Brain (organoid and tissue), 16 donors: ENCODE measurements at places on chromosomes 16 and 17.

GRCh38 chr17:17740615-17741348, 59.5 kb downstream of the RAI1 start:
- DNase-seq = peak; percentile 68

- DNase-seq = no peak
Measured at GRCh38 chr17:9355846-9356245, 219.8 kb downstream of the STX8 start.

DNA sequence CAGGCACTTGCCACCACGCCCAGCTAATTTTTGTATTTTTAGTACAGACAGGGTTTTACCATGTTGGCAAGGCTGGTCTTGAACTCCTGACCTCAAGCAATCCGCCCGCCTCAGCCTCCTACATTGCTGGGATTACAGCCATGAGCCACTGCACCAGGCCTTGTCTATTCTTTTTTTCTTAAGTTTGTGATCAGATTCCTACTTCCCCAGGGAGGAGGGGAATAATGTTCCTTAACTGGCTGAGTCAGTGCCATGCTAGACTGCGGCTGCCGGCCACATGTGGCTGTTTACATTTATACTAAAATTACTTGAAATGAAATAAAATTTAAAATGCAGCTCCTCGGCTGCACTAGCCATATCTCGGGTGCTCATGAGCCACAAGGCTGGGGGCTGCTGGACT, 27.8 kb upstream of the USP36 start:
- no peak for DNase-seq

GRCh38 chr16:54285414-54286089, 1.0 kb downstream of the IRX3 start:
- peak; percentile 55 for DNase-seq

DNA sequence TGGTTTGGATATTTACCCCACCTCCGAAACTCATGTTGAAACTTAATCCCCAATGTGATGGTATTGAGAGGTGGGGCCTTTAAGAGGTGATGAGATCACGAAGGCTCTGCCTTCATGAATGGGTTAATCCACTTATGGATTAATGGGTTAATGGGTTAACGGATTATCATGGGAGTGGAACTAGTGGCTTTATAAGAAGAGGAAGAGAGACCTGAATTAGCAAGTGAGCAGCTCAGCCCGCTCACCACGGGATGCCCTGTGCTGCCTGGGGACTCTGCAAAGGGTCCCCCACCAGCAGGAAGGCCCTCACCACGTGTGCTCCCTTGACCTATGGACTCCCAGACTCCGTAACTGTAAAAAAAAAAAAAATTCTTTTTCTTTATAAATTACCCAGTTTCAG, 16.5 kb upstream of the GPRC5B start:
- DNase-seq = no peak

DNA sequence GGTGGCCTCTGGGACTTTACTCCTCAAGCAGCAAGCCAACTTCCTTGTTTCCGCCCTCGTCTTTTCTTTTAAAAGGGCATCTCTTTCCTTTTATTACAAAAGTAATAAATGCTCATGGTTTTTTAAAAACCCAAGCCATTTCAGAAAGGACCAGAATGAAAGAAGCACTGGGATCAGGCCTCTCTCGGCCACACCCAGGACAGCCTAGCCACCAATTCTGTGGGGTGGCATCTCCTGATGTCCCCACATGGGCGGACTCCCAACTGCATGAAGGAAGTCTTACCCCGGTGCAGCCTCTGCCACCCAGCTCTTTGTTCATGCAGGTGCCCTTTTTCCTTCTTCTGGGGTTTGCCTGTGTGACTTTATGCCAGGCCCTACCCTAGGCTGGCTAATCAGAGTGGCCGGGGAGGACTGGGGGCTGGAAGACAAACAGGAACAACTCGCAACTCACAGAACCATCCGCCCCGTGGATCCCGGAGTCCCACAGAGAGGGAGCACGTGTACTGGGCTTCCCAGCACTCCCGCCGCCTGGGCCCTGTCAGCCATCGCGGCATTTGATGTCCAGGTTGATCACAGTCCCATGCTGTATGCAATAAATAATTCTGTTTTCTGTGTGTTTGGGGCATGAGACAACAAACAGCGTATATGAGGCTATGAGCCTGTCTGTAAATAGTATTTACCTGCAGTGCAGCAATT, 2.6 kb upstream of the RASD1 start:
- DNase-seq = no peak

DNA sequence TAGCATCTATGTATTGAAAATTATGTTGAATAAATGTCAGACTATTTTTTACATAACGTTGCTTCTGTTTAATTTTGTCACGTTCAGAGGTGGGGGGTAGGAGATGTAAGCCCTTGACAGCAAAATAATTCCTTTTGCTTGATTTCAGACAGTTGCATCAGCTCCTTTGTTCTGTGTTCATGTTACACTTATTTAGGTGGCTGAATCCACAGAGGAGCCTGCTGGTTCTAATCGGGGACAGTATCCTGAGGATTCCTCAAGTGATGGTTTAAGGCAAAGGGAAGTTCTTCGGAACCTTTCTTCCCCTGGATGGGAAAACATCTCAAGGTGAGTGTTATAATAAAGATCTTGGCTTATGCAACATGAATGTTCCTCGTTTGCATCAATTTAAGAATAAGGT, 4.5 kb downstream of the HERPUD1 start:
- no peak for DNase-seq

DNA sequence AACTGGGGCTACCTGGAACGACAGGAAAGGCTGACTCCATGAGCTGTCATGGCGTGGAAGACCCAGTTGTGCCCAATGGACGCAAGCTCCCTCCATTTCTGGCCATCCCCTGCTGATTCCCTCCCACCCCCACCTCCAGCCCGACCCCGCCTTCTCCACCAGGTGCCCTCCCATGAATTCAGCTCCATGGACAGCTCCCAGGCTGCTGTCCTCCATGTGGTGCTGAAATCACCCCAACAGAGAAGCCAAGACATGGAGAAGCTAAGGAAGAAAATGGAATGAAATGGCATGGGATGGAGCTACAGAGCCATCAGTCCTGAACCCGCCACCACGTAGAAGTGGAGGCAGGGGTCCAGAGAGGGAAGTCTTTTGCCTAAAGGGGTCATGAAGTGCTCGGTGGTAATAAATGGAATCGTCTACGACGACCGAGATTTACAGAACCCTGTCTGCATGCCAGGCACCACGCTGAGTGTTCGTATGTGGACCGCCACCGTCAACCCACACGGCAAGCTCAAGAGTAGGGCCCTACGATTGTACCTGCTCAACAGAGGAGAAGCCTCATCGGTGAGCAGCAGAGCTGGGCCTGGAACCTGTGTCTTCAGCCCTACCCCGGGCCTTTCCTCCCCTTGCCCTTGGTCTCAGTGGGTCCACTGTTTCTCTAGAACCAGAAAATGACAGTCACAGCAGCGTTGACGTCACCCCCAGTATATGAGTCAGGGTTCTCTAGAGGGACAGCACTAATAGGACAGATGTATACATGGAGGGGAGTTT, 9.3 kb upstream of the ZC3H18 start:
- DNase-seq = no peak

DNA sequence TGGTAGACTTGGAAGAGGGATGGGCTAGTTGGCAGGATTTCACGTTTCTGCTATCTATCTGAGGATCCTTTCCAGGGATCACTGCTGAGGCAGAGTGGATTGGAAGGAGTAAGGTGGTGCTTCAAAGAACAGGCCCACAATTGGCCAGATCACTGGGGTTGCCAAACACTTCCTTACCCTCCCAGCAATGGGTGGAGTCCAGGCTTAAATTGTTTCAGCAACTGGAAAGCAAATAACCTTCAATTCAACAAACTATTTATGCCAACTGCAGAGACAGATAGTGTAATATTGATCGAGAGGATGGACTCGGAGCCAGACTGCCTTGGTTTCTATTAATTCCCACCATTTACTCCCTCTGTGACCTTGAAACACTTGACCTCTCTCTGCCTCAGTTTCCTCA, 2.1 kb downstream of the ARRB2 start:
- no peak for DNase-seq

GRCh38 chr16:79714440-79714839, 113.9 kb upstream of the MAF start:
- no peak for DNase-seq

DNA sequence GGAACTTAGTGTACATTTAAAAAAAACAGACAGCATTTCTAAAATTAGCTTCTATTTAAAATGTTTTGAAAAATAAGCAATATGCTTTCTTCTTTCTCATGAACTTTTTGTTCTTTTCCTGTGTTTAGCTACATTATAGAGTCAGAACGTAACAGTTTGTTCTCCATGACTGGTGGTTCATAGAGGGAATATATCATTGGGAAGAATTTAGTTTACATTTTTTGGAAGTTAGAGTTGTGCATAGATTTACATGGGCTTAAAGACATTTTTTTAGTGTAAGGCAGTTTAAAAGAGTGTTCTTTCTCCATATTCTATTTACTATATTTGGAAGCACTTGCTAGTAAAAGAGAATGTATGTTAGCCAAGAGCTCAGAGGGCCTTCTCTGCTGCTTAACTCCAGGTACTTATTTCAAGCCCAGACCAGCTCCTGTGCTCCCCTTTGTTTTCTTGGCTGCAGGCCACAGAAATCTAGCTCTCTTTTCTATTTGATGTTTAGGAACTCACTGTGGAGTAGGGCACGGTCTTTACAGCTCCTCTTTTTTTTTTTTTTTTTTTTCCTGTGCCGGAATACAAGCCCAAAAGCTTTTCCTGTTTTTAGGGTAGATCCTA, 20.2 kb downstream of the AP2B1 start:
- peak; percentile 6 for DNase-seq

- DNase-seq = no peak
Measured at GRCh38 chr17:46192189-46192438, 1.1 kb downstream of the KANSL1 start.

DNA sequence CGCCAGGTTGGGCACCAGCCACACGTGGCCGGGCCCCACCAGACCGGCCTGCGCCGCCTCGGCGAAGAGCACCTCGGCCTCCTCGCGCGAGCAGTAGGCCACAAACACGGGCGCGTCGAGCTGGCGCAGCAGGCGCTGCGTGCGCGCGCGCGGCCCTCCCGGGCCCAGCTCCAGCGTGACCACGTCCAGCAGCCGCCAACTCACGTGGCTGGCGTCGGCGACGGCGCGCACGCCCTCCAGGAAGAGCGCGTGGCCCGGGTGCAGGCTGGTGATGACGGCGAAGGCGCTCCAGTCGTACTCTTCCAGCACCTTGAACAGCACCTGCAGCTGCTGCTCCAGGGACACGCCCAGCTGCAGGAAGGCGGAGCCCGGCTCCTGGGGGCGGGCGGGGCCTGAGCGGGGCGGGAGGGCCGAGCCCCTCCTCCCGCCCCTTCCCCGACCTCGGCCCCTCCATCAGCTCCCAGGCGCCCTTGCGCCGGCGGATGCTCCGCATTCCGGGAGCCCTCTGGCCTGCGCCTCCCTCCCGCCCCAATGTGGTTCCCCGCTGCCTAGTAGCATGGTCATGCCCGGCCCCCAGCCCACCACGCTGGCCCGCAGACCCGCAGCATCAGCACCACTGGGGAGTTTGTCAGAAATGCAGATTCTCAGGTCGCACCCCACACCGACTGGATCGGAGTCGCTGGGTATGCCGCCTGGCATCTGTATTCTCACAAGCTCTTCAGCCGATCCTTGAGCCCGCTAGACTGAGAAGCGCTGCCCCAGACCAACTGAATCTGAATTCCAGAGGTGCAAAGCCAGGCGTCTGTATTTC, 7.2 kb downstream of the GRIN2C start:
- peak; percentile 43 for DNase-seq

GRCh38 chr16:67174706-67175231, 4.4 kb downstream of the NOL3 start:
- no peak for DNase-seq

DNA sequence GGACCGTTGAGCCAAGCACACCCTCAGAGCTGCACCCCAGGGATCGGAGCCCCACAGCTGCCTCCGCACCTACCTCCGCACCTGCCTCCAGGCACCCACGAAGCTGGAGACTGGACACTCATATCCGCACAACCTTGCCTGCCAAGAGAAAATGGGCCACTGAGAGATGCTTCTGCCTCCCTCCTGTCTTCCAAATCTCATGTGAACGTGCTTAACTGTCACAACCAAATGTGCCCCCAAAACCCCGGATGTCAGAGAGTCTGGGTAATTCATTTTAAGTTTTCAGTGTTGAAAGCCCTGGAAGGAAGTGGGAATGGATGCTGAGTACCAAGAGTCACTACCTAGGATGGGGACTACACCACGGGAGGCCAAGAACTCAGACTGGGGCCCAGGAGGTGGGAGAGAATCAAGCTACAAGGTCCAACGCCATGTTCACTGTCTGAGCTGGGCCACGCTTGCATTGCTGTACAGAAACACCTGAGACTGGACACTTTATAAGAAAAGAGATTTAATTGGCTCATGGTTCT, 49.5 kb upstream of the MEAK7 start:
- no peak for DNase-seq

DNA sequence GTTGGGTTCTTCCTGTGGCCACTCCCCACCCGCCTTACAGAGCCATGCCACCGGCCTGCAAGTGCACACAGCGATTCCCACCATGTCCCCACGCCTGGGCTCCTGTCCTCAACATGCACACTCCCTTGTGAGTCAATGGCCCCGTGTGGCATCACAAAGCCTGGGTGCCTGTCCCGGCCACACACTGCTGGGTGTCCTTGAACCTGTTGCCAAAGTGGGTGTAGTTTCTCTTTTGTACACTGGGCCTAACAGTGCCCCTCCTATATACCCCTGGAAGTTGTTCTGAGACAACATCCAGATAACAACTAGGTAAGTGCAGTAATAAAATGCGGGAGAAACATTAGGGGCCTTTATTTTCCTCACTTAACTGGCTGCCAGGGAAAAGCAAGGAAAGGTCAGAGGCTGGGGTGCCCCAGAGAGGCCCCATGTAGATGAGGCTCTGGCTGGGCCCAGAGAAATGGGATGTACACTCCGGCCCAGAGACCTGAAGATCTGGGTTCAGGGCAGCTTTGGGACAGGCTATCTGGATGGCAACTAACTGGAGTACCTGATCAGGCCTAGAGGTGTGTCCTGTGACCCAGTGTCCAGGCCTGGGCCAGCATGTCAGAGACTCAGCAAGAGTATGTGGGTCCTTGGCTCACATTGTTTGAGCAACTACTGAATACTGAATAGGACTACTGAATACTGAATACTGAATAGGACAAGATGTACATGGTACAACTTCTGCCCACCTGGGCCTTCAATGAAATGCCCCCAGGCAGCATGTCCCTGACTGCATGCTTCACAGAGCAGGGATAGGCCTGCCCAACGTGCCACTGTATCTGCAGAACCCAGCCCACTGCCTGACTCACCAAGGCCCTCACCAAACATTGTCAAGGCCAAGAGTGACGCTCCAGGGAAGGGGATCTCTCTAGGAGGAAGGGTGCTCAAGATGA, 8.3 kb downstream of the ABCC3 start:
- DNase-seq = no peak

GRCh38 chr16:28192806-28193529, 18.8 kb downstream of the XPO6 start:
- no peak for DNase-seq

GRCh38 chr16:15495898-15496297, 61.5 kb downstream of the BMERB1 start:
- no peak for DNase-seq

- DNase-seq = no peak
Measured at GRCh38 chr17:57292091-57292490, 35.8 kb downstream of the MSI2 start.

GRCh38 chr17:68133346-68134045, 98.0 kb downstream of the KPNA2 start:
- no peak for DNase-seq
